ENCODE measurements at places on chromosomes 3 and 15.

DNA sequence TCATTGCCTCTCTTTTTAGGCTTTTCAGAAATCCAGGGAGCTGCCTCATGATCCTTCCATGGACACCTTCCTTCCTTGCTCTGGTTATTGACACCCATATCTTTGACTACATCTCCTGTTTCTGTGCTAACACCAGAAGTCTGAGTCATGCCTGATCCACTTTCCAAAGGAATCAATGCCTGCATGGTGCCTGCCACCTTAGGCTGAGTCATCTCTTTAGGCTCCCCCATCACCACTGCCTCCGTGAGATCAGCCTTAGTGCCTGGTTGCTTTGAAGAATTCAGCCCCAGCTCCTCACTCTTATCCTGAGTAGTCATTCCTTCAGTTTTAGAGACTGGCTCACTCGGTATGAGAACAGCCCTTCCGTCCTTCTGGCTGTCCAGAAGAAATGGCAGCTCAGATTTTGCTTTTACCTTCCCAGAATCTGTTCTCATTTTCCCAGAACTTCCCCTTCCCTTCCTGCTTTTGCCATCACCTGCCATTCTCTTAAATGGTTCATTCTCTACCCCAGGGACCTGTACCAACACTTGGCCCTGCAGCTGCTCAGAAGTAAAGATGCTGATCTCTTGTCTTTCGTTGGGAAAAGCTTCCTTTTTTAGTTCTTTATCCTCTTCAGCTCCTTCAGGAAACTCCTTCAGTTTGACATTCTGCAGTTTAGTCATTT is 105.3 kb downstream of the MAP4 start:
- peak; percentile 95 for DNase-seq

DNA sequence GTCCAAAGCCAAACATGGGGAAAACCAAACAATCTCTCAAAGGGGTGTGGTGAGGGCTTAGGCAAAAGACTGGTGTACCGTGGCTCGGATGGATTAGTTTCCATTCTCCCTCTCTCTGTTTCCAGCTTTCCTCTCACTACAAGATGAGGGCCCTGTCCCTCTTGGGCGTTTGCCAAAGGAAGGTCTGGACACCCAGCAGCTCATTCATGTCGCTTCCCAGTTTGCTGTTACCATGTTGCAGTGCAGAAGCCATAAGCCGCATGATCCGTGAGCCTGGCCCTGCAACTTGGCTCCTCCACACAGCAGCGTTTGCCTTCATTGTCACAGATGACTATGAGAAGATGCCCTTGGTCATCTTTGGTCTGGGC is 92.2 kb downstream of the APBA2 start:
- no peak for DNase-seq

DNA sequence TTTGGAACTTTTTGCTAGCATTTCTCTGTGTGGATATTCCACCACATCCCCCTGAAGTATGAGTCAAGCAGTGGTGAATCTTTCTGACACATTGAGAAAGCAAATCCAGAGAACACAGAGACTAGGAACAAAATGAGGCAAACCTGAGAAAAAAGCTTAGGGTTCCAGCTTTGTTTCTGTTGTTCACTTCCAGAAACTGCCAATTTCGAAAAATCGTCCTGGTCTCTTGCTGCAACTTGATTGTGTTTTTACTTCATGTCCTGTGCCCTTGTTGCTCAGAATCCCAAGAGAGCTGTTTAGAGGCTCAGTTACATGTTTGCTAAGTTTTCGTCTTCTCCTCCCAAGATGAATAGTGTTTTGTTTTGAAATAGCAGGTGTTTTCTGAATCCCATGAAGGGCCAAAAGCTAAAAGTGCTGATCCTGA is 13.7 kb downstream of the MAP2K1 start:
- peak; percentile 28 for DNase-seq

DNA sequence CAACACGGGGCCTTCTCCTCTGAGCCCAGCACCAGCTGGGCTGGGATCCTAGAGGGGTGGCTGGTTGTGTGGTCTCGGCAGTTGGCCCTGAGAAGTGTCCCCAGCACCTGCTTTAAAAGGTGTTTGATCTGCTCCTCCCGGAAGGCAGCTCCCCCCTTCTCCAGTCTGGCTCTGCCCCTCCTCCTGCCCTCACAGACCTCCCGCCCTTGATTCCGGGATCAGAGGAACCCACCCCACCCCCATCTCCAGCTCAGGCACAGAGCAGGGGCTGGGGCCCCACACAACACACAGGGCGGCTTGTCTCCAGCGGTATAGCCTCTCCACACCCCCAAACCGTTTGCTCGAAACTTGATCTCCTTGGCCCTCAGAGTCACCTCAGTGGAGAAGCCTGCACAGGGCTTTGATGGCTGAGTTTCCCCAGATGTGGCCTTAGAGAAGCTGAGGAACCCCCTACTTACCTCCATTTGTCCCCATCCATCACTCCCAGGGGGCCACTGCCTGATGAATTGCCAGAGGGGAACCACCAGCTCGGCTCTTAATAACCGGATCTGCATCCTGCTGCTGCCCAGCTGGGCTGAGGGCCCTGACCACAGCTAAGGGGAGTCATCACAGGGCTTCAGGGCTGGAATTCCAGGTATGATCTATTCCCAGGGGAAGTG is 6.4 kb upstream of the STRA6 start:
- DNase-seq = peak; percentile 27

GRCh38 chr3:72391659-72392058 is 456.6 kb downstream of the SHQ1 start:
- no peak for DNase-seq

DNA sequence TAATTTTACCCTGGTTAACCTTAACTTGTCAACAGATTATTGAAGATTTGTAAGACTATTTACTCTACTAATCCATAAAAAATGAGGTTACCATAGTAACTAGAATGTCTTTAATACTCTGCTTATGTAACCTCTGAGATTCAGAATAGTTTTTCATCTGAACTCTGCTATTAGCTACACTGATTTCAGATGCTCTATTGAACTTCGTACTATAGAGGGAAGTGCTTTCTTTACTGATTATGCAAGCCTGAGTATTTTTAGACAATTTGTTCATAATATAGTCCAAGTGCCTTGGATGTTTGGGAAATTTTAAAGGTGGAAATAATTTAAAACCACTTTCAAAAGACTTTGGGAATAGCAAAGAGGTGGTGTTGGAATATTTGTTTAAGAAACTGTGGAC is 107.9 kb upstream of the GBE1 start:
- no peak for DNase-seq

- DNase-seq = peak; percentile 51
Measured at GRCh38 chr3:59251869-59252268, 202.0 kb upstream of the CFAP20DC start.

- DNase-seq = no peak
Measured at GRCh38 chr3:14608298-14608697, 43.3 kb upstream of the CCDC174 start.

All from bronchial epithelial cell (primary cell).